ENCODE measurements at places on chromosomes 13 and 19.

- no peak for DNase-seq
These were observed 10.0 kb upstream of the VWA8 start for GRCh38 chr13:41970918-41971317.

DNA sequence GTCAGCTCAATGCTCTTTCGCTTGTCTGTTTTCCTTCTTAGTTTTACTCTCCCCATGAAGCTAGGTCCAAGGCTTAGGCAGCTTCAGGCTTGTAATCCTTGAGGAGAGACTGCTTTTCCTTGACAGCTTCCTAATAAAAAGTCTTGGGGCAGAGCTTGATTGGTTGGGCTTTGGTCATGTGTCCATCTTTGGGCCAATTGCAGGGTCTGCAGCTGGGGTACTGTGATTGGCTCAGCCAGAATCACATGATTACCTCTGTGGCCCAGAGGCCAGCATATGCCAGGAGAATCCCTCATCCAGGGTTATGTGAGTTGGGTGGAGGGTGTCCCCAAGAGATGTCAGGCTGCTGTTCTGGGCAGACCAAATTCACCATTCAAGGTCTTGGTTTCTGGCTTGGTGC, 8.1 kb downstream of the KLK1 start:
- no peak for DNase-seq

GRCh38 chr19:18487576-18488402, 34.1 kb downstream of the ELL start:
- no peak for DNase-seq

- DNase-seq = no peak
These were observed 20.3 kb upstream of the GPR32 start for GRCh38 chr19:50750010-50750409.

DNA sequence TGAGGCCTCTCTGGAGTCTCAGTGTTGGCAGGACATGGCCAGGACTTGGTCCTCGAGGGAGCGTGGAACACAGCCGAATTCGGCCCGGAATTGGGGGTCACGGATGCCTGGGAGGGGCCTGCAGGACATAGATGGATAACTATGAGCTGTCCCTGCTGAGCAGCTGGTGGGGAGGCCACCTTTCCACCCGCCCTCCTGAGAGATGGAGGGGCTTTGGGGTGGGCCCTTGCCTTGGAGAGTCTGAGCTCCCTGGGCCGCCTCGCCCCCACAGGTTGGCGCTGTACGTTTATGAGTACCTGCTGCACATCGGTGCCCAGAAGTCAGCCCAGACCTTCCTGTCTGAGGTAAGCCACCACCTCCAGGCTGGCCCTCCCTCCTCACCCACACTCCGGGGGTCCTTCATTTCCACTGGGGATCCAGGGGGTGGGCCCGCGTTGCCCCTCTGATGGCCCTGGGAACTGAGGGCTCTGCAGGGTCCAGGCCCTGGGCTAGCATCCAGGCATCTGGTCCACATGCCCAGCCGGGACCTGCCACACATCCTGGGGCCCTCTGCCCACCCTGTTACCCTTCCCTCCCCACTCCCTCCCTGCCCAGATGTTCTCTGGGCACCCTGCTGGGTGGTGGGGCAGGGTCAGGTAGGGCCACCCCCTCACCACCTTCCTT, 8.0 kb downstream of the SSBP4 start:
- no peak for DNase-seq

- no peak for DNase-seq
These were observed 599 bp upstream of the ZNF784 start for GRCh38 chr19:55625004-55625326.

GRCh38 chr13:51416107-51416506, 36.7 kb downstream of the INTS6 start:
- no peak for DNase-seq

GRCh38 chr19:45413497-45413896, 7.1 kb downstream of the POLR1G start:
- DNase-seq = no peak

DNA sequence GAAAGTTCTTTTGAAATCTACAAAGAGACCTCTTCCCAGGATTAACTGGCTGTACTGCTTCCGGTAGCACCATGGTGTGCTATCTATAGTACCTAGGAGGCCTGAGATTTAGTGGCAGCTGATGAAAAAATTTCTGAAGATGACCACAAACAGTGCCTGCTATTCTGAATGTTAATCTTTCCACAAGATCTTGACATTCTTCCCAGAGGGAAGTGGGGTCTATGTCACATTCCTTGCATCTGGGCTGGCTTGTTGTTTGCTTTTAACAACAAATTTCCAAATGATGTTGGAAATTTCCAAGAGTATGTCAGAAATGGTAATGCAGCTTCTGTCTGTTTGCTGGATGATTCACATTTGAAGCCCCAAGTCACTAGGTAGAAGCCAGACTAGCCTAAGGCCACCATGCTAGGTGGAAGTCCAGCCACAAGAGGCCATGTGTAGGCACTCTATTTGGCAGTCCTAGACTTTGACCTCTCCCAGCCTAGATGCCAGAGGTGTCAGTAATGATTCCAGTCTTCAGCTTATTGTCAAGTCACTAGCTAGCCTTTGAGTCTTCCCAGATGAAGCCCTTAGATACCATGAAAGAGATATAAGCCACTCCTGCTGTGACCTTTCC, 22.1 kb downstream of the SPART start:
- peak; percentile 92 for DNase-seq

DNA sequence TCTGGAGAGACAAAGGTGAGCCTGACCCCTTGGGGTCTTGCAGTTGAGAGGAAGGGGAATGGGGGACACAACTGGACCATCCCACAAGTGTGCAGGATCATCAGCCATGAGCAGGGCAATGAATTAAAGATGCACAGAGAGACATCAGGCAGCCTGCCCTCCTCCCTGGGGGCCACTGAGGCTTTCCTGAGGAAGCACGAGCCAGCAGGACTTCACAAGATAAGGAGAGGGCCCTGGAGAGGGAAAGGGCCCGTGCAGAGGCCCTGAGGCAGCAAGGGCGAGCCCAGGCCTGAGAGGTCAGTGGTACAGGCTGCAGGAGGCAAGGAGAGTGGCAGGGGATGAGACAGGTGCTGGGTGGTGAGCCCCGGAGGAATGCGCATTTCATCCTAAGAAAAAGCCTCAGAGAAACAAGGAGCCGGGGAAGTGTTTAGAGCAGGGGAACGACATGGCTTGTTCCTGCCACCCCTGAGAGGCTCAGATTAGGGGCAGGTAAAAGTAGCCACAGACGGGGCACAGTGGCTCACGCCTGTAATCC, 9.0 kb upstream of the PRKD2 start:
- no peak for DNase-seq

- no peak for DNase-seq
These were observed at the start of gene LSR for GRCh38 chr19:35248310-35249145. Gene LSR, plus strand, starts transcription at chr19:35249002. Its CDS starts 21 bp downstream, at chr19:35249023.

GRCh38 chr13:110326263-110326904, 19.3 kb downstream of the COL4A2 start:
- no peak for DNase-seq

DNA sequence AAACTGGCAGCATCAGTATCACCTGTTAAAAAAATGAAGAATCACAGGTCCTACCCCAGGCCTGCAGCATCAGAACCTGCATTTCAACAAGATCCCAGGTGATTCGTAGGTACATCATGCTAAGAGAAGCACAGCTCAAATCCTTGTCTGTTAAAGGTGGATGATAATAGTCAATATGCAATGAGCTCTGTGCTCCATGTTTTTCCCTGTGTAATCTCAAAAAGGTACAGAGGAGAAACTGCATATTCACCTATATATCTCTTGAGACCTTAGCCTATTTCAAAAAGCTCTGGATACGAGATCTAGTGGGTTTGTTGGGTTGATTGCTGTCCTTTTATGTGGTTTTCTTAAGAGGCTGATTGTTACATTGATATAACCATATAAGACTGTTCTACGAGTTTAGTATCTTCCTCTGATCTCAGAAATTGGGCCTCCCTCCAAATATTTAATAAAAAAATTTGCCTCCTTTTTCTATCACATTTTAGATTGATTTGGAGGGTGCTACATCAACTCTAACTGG, 148.9 kb downstream of the DCT start:
- no peak for DNase-seq

DNA sequence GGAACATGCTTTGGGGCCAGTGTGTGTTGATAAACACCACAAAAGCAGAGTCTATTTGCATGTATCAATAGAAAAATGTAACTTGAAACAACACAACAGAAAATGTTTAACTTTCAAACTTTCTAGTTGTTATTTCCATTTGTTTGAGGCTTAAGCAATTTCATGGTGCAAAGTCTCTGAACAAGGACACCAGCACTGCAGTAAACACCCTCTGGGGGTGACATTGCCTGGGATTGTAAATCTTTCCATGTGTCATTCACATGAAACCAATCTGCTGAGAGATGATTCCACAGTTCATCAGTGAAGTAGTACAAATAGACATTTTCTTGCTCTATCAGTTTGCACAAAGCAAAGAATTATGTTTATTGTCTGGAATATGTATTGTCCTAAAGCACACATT, 124.5 kb downstream of the ITGBL1 start:
- peak; percentile 35 for DNase-seq

- no peak for DNase-seq
These were observed 46.0 kb downstream of the RBM26 start for GRCh38 chr13:79360095-79360494.

DNA sequence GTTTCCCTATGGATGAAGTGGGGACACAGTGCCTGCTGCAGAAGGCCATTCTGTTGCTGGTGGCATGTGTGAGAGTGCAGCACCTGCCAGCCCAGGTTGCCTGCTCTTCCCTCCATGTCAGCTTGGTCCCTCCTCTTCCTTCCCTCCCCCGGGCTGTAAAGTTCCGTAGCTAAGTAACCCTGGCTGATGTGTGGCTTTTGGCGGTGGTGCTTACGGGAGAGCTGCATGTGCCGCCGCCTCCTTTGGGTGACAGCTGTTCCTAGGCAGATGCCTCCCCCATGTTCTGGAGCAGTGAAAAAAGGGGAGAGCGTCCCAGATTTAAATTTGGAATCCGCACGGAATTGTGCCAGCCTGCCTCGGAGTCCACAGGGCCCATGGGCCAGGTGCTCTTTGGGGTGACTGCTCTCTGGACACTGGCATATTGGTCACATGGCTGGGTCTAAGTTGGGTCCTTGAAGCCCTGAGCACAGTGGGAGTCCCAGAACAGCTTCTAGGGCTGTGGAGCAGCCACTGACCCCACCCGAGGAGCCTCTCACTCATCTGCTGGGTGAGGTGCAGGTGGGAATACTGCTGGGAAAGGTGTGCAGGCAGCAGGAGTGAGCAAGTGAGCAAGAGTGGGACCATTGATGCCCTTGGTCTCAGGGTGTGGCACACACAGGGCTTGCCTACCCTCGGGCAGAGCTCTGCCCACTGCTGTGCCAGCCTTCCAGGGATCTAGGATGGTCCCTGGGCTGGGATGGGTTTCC, 33.1 kb upstream of the ZNF536 start:
- no peak for DNase-seq

- DNase-seq = no peak
These were observed 725 bp downstream of the ZNF682 start for GRCh38 chr19:20038358-20039202.

- peak; percentile 38 for DNase-seq
These were observed 8.2 kb downstream of the MEIS3 start for GRCh38 chr19:47411101-47411500.

GRCh38 chr19:3979674-3980352, 5.5 kb downstream of the EEF2 start:
- DNase-seq = no peak

DNA sequence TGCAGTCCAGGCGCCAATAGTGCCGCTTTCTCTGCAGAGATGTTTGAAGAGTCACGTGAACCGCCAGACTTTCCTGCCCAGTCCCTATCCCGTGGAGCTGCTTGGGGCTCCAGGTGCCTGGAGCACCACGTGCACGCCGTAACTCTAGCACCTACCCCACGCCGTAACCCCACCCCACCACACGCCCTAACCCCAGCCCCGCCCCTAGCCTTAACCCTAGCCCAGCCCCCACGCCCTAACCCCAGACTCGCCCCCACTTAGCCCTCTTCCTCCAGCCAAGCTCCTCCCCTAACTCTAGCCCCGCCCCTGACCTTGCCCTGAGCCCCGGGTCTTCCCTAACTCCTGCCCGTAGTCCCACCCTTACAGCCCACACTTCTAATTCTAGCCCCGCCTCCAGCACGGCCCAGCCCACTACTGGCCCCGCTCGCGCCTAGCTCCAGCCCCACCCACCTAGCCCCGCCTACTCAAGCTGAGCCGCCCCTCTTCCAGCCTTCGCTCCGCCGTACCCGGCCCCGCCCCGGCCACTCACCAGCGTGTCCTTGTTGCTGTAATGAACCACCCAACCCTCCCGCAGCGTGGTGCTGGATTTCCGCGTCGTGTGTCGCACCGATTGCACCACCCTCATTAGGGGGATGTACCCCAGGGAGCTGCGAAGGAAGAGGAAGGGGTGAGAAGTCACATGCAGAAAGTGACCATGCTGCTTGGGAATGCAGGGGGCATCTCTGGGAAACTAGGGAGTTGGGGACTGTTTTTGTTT, 19.5 kb downstream of the PRKD2 start:
- DNase-seq = peak; percentile 79

DNA sequence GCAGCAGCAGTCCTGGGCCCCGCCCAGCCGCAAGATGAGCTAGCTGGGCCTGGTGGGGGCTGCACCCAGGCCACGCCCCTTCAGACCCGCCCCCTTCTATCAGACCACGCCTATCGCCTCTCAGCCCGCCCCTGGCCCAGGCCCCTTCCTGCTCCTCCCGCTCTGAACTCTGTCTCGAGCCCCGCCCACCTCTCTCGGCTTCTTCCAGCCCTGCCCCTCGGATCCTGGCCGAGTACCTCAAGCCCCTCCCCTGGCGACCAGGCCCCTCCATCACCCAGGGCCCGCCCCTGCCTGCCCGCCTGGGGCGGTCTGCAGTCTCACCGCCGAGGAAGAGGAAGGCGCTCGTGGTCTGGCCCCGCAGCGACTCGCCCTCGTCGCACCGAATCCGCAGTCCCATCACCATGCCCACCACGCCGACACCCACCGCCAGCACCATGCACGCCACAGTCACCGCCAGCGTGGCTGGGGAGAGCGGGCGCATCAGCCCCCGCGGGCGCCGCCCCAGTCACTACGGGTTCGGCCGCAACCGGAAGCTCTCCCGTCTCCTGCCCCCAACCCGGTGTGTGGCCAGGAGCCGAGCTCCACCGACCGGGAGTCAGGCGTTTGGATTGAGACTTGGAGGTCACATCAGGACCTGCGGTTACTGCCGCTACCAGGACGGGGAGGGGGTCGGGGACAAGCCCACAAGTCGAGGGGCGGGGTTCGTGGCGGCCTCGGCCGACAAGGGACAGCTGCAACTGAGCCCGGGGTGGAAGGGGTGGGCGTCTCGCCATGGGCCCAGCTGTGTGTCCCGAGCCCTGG, 1.0 kb downstream of the CLDND2 start:
- peak; percentile 98 for DNase-seq

GRCh38 chr19:55820037-55820436, 11.8 kb downstream of the NLRP11 start:
- DNase-seq = no peak

Data from RPMI7951 (cell line).